Heart right ventricle (tissue), 16 donors: ENCODE measurements at places on chromosomes 12 and 14.

DNA sequence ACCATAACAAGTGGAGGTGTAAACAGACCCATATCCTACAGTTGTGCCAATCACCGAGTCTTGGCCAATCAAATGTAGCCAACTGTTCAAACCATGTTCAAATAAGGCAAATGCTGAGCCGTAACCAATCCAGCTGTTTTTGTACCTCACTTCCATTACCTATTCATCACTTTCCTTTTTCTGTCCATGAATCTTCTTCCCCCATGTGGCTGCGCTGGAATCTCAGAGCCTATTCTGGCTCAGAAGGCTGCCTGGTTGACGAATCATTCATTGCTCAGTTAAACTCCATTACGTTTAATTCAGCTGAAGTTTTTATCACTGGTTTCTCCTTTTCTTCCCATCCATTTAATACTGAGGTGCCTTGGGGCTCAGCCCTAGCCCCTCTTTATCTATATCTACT, 71.1 kb downstream of the TBC1D30 start:
- DNase-seq, result no peak

DNA sequence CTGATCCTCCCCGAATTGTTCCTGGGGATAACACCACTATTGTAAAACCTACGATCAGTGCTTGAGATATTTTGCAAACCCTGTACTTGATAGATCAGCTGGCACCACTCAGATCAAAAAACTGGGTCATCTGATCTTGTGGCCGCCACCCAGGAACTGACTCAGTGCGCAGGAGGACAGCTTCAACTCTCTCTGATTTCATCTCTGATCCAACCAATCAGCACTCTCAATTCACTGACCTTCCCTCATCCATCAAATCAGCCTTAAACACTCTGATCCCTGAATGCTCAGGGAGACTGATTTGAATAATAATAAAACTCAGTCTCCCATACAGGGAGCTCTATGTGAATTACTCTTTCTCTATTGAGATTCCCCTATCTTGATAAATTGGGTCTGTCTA, 4.2 kb upstream of the XPOT start:
- no peak for DNase-seq

- DNase-seq, result no peak
These were observed 5.5 kb upstream of the PAX9 start for GRCh38 chr14:36655963-36656686.

- no peak for DNase-seq
These were observed 3.5 kb upstream of the CD63 start for GRCh38 chr12:55732288-55732687.

DNA sequence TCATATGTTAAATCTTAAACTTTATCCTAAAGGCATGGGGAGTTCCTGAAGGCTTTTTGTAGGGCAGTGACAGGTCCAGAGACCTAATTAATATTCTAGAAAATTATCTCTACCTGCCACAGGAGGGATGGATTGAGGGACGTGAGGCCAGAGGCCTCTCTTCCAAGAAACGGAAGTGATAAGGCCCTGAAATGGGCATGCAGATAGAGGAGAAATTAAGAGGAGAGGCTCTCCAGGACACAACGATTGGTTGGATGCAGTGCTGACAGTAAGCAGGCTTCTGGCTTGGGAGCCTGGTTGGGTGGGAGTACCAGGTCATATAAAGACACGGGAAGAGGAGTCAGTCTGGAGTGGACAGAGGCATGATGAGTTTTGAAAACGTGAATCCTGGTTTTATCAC, 3.1 kb upstream of the BORCS5 start:
- no peak for DNase-seq

DNA sequence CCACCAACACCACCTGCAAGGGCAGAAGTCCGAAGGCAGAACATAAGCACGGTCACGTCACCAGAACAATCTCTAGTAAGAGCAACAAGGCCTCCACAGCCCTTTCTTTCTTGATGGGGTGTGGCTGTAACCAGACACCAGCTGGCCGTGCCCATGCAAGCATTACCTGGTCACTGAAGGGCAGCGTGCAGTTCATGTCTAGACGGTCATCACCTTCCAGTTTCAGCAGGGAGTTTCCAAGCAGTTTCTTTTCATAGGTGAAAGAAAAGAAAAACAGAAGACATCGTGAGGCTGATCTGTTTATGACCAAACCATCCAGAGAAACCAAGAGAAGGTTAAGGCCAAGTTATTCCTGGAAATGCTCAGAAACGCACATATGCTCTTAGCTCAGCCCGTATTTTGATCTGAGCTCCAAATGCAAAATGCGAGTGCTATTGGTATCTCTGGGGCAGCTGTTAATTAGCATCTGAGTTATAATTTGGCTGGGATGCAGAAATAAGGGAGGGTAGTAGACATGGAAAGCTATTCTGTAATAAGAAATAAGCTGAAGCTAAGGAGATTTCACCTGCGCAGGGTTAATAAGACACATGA, 42.5 kb downstream of the PRKAB1 start:
- no peak for DNase-seq

DNA sequence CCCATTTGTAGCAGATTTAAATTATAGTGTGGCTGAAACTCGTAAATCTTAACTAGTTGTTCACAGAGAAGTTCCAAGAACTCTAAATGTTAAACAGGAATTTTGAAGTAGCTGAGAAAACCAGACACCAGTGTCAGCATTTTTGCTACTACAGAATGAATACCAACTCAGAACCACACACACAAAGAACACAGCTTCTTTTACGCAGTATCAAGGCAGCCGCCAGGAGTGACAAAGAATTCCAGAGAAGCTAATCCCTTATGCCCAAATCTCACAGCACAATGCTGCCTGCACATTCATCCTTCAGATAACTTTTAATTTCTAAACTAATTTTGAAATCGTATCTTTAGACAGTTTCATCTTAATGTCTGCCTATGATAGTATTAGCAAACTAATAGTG, 37.4 kb downstream of the SLC6A15 start:
- DNase-seq, result no peak
